ENCODE measurements at places on chromosomes 16 and 17.

DNA sequence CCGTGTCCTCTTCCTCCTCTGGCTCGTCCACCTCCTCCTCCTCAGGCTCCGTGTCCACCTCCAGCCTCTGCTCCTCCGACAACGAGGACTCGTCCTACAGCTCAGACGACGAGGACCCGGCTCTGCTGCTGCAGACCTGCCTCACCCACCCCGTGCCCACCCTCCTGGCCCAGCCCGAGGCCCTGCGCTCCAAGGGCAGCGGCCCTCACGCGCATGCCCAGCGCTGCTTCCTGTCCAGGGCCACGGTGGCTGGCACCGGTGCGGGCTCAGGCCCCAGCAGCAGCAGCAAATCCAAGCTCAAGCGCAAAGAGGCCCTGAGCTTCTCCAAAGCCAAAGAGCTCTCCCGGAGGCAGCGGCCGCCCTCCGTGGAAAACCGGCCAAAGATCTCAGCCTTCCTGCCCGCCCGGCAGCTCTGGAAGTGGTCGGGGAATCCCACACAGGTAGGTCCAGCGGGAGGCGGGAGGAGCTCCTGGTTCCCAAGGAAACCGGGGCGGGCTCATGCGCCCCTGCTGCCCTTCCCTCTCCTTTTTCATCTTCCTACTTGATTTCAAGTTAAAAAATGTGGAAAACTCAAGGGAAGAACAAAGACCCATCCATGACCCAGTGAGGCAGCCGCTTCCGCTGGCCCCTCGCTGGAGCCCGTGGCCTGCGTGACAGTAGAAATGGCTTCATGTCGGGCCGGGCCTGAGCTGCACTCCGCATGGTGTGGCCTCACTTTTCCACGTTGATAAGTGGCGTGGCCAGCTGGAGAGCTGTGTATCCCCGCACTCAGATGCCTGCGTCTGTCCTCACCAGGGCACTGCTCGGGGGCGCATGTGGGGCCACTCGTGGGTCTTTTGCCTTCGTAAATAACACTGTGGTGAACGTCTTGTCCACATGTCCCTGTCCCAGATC, 50.7 kb downstream of the ACTG1 start:
- no peaks in the 10 kb centered on the region for H3K4me1 ChIP-seq
- no peak overlapping the region for H3K4me3 ChIP-seq
- no peak overlapping the region for H3K27ac ChIP-seq
- no peak for DNase-seq

DNA sequence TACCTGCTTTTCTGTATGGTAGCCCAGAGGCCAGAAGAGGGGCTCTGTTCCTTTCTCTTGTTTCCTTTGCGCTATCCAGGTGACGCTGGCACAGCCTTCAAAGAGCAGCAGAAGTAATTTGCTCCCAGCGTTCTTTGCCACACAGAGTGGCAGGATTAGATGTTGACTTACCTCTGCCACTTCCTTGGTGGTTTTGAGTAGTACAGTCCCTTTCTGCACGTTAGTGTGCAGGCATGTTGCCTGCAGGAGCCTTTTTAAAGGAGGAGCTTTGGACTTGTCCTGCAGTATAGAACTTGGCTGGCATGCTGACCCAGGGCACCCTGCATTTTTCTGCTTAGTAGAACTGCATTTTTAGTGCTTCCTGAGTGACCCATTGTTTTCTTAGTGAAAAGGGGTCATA, at the start of gene ABCC11:
Gene ABCC11, minus strand, starts transcription at position 229 of the 400 bp plus-strand sequence. CDS start 15,618 bp downstream, outside the sequence.
- no peak for DNase-seq
- H3K27me3 ChIP-seq = no peaks in the 10 kb centered on the region
- peaks cover 26% of the 10 kb centered on the region for H3K4me1 ChIP-seq
- peak within 1 kb of the TSS; percentile 90 for H3K4me3 ChIP-seq

GRCh38 chr16:8936421-8936820, 27.3 kb downstream of the USP7 start:
- no peaks in the 10 kb centered on the region for H3K27me3 ChIP-seq
- no peak overlapping the region for H3K27ac ChIP-seq
- peak; percentile 75 for DNase-seq
- no peaks in the 10 kb centered on the region for H3K36me3 ChIP-seq

GRCh38 chr16:8098947-8099512, 491.3 kb downstream of the TMEM114 start:
- no peak overlapping the region for H3K4me3 ChIP-seq
- H3K4me1 ChIP-seq = no peaks in the 10 kb centered on the region
- H3K27ac ChIP-seq = no peak overlapping the region
- H3K27me3 ChIP-seq = no peaks in the 10 kb centered on the region
- DNase-seq = no peak

DNA sequence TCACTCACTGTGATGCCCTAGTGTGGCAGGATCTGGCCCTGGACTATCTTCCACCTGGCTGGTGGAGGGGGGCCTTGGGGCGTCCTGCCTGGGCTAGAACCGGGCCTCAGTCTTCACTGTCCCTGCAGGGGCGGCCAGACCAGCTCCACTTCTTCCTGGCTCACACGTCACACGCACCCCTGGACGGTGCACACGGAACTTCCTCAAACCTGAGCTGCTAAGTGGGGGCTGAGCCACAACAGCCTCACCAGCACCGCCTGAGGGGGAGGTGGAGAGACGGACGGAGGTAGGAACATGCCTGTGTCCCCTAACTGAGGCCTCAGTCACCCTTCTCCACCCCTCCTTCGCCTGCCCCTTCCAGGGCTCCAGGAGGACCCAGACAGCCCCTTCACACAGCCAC, 36.6 kb downstream of the TIMM22 start:
- peaks cover 5% of the 10 kb centered on the region for H3K4me1 ChIP-seq
- no peaks in the 10 kb centered on the region for H3K36me3 ChIP-seq
- DNase-seq = no peak
- no peak overlapping the region for H3K4me3 ChIP-seq
- no peak overlapping the region for H3K27ac ChIP-seq

All from GM23248 (cell line).